Cardiac muscle cell (in vitro differentiated cells and primary cell): ENCODE measurements at places on chromosomes 13 and 19.

- no peak for DNase-seq
Measured at GRCh38 chr13:109148243-109148642, 518.8 kb downstream of the MYO16 start.

- no peak for DNase-seq
Measured at GRCh38 chr19:11180346-11180745, 17.0 kb downstream of the KANK2 start.

DNA sequence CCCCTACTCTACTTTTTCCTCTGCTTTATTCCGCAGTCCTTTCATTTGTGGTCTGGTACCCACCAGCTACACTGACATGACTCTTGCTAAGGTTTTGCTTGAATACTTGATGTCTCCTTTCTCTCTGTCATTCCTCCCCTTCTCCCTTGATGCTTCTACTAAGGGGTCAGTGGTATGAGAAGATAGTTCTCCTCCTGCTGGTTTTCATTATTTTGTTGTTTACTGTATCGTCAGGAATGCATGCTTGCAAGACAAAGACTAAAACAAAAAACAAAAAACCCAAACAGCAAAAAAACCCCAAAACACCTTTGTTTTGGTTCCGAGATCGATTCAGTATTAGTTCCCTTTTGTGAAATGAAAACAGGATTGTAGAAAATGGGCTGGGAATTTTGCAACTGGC lies 59.5 kb downstream of the PCCA start:
- no peak for DNase-seq

DNA sequence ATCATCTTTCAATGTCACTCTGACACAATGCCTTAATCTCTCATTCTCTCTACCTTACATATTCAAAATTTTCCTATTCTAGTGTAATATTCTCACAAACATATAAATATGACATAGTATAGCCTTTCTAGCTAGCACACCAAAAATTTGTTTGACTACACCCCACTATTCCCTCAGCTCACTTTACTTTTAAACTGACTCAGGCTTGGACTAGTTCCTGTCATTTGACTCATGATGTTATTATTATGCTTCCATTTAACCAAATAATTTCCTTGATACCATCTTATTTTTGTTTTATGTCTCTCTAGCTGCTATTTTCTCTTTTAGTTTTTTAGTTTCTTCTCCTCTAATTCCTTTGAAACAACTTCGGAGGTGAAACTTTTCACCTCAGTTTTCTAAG lies 1745.6 kb upstream of the PCDH20 start:
- no peak for DNase-seq

DNA sequence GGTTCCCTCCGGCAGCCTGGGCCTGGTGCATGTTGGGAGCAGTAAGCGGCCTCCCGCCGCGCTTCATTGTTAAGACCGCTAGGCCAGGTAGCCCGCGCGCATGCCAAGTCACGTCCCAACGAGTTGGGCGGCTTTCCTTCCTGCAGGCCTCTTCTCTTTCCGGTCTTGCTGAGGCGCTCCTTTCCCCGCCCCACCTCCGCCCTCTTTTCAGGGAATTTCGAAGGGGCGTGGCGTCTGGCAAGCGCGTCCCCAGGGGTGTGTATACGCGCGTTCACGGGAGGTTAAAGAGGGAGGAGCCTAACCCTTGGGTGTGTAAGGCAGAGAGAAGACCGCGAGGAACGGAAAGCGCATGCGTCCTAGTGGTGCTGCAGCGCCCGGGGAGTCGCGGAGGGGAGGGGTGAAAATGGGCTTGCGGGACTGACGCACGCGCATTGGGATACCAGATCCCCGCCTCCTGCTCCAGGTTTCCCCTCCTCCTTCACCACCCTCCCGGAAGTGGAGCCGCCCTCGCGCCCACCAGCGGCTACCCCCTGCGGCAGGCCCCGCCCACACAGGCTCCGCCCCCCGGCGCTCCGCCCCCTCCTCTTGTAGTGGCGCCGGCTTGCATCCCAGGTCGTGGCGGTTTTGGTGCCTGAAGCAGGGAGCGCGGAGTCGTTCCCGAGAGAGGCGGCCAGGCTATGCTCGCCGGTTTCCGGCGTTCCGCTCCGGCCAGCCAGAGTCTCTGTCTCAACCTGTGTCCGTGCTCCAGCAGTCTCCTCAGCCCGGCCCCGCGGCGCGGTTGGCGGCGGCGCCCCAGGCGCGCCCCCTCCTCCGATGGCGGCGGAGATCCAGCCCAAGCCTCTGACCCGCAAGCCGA lies at the start of gene WDFY2:
WDFY2 (plus strand) TSS at position 588 of the 856 bp plus-strand sequence; CDS start at position 814, 226 bp downstream.
- peak; percentile 100 for DNase-seq

DNA sequence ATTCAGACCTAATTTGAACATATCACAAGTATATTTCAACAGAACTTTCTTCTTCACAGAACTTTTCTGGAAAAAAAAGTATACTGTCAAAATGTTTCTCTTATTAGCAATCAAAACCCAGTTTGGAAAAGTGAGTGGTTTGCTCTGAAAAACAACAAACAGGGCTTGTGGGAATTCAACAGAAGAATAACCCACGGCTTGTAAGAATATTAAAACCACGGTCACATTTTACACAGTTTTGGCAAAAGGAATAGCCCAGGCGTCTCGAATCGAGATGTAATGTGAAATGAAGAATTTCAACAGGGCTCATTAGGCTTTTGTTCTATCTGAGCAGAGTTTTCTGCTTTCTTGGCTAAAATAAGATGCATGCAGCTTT lies 70.7 kb downstream of the COL4A2 start:
- DNase-seq = no peak

- DNase-seq = peak; percentile 46
Measured at GRCh38 chr19:48629599-48630295, 7.4 kb downstream of the DBP start.

- DNase-seq = no peak
Measured at GRCh38 chr19:40217934-40218890, at the start of gene TTC9B. TSS of gene TTC9B (minus strand) at chr19:40218384. CDS start at chr19:40218381, 3 bp downstream.

DNA sequence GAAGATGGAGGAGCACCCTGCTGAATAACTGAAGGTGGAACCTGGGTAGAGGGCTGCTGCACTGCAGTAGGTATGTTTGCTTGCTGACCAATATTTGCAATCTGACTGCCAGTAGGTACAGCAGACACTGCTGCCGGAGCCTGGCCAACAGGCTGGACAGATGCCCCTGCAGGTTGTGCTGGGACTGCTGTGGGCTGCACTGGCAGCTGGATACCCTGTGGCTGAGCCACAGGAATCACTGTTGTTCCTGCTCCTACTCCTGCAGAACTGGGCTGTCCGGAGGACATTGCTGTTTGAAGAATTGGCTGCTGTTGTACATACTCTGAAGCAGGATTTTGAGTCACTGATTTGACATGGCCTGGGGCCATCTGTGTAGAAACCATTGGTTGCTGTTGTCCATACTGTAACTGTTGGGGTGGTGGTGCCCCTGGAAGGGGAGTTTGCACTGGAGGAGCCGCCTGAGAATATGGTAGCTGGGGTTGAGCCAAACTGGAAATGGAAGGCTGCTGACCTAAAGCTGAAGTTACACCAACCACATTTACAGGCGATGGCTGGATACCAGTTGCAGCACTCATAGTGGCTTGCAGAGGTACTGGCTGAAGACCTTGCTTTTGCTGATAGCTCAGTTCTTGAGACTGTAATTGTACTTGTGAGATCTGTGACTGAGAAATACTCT lies 2.2 kb downstream of the TSC22D1 start:
- peak; percentile 63 for DNase-seq

DNA sequence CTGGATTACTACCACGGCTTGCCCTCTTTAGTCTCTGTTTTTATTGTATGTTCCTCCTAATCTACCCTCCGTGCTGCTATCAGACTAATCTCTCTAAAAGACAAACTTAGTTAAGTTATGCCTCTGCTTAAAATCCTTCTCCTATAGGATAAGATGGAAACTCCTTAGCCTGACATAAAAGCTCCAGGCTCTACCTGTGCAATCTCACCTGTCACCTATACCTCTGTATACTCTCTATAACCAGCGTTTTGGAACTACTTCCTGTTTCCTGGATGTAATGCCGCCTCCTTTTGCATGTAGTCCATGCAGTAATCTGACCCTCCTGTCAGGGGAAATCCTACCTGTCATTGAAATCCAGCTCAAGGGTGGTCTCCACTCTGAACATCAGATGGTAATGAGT lies 41.2 kb downstream of the OLFM4 start:
- no peak for DNase-seq

DNA sequence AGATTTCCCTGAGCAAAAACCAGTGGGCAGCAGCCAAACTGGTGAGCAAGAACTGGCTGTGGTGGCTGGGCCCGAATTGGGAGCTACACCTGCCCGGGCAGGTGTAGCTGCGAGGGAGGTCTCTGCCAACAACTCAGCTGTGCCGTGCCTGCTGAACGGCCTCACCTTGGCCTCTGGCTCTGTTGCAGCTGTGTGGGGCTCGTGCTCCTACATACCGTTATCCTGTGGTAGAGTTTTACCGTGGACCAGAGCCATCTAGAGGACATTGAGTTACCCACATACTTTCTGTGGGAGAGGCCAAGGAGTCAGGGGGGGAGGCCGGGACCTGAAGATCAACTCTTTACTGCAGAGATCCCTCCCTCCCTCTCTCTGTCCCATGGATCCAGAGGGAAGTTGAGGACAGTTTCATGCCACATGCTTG lies 113.2 kb downstream of the TM9SF2 start:
- peak; percentile 38 for DNase-seq

GRCh38 chr19:1929021-1929742 lies 11.8 kb upstream of the CSNK1G2 start:
- DNase-seq = peak; percentile 88

DNA sequence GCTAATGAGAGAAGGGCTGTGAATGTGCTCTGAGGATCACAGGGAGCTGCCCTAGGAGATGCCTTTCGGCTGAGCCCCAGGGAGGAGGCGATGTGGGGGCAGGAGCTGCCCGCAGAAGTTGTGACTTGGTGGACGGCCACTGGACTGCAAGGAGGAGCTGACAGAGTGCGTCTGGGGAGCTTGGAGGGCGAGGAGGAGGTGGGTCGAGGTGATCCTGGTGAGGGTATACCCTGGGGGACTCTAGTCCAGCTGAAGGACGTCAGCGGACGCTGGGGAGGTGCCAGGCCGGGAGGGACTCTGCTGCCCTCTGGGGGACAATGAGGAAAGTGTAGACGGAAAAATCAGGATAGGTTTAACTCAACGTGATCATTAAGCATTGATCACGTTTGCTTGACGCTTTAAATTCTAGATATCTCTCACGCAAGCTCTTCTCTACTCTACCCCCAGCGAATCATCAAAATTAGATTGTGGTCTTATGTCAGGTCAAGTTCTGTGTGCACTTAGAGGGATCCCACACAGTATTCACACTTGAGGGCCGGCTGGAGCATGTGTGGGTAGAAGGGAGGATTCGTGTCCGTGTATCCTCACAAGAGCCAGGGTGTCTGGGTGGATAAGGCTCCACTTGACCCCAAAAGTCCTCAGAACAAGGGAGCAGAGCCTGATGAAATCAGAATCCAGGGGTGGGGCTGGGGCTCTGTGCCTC lies 3.3 kb upstream of the CEACAM7 start:
- peak; percentile 12 for DNase-seq

DNA sequence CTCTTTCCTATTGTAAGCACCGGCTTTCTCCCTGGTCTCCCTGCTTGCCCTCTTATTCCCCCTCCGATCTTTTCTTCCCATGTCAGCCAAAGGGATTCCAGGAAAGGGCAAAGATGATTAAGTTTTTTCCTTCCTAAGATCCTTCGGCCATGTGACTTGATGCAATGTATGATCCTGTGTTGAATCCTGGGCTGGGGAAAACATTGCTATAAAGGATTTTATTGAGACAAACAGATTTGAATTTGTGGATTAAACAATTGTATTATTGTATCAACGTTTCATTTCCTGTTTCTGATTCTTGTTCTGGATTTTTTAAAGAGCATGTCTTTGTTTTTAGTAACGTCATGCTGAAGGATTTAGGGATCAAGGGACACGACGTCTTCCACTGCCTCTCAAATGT lies 16.9 kb upstream of the ZNF541 start:
- DNase-seq = no peak

- DNase-seq = no peak
Measured at GRCh38 chr13:112014857-112015256, 52.1 kb upstream of the SOX1 start.

- no peak for DNase-seq
Measured at GRCh38 chr13:80235967-80236302, 105.0 kb downstream of the SPRY2 start.

DNA sequence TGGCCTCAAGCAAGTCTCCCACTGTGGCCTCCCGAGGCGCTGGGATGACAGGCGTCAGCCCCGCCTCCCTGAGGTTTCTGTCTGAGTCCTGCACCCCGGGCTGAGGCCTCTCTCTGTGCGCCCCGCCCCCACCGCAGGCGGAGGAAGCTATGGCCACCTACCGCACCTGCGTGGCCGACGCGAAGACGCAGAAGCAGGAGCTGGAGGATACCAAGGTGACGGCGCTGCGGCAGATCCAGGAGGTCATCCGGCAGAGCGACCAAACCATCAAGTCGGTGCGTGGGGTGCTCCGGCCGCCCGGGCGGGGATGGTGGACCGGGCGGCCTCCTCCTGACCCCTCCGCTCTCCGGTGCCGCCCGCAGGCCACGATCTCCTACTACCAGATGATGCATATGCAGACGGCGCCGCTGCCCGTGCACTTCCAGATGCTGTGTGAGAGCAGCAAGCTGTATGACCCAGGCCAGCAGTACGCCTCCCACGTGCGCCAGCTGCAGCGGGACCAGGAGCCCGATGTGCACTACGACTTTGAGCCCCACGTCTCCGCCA lies 12.7 kb downstream of the ARHGAP45 start:
- no peak for DNase-seq

DNA sequence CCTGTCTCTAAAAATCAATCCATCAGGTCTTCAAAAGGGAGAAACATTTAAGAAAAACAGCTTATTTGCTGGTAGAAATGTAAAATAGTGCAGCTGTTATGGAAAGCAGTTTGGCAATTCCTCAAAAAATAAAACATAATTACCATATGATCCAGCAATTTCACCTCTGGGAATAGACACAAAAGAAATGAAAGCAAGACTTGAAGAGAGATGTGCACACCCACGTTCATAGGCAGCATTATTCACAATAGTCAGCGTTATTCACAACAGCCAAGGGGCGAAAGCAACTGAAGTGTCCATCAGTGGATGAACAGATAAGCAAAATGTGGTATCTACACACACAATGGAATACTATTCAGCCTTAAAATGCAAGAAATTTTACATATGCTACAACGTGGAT lies 45.1 kb upstream of the DOCK9 start:
- peak; percentile 11 for DNase-seq

DNA sequence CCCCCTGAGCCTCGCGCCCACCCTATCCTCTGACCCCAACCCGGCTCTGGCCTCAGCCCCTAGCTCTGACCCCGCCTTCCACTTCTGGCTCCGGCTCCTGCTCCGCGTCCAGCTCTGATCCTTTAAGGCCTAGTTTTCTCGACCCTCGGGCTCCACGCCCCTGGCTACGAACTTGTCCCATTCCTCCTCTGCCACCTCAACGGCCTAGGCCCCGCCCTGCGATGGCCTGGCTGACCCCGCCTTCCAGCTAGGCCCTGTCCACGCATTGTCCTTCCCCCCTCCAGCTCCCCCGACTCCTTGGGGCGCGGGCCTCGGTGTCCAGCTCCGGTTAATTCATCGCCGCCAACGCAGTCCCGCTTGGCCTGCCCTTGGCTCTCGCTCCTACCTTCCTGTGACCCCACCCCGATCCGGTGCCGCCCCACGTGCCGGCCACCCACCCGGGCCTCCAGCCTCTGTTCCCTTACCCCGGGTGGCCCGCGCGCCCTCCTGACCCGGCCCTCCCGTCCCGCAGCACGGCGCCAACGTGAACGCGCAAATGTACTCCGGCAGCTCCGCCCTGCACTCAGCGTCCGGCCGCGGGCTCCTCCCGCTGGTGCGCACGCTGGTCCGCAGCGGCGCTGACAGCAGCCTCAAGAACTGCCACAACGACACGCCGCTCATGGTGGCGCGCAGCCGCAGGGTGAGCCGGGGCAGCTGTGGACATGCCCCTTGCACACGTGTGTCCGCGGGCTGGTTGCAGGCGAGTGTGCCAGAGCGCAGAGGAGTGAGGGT lies 9.4 kb downstream of the BCL3 start:
- DNase-seq = peak; percentile 90
